ENCODE measurements at places on chromosomes 5 and 9.

DNA sequence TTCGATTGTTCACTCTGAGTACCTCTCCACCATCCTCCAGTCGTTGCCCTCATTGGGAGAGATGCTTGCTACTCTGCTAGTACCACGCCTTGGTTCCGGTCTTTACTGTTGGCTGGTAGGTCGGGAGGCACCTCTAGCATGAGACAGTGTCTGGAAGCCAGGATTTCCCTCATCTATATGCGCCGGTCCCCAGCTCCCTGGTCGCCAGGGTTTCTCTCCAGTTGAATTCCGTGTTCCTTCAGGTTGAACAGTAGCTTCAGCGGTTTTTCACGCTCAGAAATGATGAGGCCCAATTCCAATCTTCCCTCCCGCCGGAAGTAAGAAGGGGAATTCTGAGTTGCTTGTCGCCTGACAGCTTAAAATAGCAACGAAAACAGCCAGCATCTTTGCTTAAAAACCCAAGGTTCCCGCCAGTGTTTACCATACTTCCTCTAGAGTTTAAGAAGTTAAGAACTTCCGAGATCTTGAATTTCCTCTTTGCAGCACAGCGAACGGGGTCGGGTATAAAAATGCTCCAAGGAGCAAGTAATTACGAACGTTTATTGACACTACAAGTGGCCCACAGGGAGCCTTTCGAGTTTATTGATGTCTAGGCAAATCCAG is 1.3 kb upstream of the ST8SIA4 start:
- peak; percentile 12 for DNase-seq

DNA sequence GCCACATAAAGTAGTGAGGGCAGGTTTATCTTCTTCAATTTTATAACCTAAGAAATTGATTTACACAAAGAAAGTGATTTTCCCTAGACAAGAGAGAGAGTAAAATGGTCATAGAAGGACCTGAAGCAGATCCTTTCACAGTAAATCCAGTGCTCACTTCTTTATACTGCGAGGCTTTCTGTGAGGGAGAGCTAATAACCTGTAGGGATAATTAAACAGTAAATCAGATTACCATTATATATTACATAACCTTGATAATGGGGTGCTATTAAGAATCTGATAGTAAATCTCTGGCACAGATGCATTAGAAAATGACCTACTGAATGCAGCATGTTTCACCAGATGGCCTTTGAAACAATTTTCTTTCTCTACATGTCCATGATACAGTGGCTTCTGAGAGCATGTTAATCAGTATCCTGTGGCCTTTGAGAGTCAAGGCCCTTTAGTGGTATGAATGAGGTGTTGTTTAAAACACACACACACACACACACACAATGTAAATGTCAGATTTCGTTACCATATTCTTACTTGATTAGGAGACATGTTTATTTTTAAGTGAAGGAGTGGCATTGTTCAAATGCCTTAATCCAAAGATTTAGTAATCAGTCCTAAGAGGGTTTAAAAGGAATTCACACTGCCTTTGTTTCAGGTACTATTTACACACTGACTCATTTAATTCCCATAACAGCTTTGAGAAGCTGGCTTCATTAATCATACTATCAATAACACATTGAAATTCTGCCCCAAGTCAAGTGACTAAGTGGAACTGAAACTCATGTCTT is 124.7 kb downstream of the ALDH1A1 start:
- DNase-seq = no peak

- DNase-seq = no peak
These were observed 4.3 kb upstream of the ASB6 start for GRCh38 chr9:129646252-129646651.

DNA sequence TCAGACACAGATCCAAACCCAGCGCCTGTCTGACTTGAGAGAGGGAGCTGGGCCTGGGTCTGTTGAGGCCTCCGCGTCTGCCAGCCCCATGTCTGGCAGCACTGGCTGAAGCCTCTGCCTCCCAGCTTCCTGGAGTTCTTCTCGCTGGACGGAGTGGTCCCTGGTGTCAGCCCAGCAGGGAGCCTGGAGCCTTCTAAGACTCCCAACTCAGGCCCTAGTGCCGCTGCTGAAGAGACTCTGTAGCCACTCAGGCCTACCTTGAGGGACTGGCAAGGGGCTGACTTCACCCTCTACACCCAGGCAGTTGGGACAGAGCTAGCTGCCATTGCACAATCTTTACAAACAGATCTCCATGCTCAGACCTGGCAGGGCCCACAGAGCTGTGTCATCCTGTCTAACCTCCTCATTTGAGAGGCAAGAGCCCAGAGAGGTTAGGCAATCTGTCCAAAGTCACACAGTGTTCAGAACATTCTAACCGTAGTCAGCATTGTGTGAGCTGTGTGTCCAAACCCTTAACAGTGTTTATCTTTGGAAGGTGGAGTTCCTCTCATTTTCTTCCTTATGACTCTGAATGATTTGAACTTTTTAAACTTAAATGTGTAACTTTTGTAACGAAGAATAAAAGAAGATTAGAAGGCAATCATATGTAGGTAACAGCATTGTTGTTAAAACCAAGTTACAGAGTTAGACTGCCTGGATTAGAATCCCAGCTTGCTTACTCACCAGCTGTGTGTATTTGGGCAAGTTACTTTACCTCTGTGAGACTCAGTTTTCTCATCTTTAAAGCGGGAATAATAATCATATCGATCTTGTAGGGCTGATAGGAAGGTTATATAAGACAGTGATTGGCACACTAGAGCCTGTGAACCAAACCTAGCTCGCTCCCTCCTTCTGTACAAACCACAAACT is 4.6 kb upstream of the DUSP1 start:
- DNase-seq = no peak

DNA sequence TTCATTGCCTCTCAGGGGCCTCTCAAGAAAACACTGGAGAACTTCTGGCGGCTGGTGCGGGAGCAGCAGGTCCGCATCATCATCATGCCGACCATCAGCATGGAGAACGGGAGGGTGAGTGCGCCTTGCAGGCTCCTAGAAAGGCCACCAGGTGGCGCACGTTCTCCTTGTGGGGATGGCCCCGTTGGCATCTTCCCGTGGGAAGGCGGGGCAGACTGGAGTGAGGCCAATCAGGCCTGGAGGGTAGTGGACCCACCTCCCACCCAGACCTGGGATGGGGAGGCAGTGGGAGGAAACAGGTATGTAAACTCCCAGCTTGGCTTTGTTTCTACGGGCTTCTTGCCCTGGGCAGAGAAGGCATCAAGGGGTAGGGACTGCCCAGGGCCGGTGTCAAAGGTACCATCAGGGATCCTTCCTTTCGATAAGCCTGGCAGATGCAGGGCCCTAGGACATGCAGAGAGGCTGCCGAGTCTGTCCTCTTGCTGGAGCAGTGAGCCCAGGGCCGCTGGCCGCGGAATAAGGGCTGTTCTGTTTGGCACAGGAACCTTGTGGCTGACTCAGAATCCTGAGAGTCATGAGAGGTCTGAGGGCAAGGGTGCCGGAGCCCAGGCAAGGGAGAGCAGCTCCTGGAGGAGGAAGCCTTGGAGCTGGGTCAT is 18.9 kb upstream of the SPTLC1 start:
- no peak for DNase-seq

- no peak for DNase-seq
These were observed 42.2 kb downstream of the OSMR start for GRCh38 chr5:38888041-38888440.

DNA sequence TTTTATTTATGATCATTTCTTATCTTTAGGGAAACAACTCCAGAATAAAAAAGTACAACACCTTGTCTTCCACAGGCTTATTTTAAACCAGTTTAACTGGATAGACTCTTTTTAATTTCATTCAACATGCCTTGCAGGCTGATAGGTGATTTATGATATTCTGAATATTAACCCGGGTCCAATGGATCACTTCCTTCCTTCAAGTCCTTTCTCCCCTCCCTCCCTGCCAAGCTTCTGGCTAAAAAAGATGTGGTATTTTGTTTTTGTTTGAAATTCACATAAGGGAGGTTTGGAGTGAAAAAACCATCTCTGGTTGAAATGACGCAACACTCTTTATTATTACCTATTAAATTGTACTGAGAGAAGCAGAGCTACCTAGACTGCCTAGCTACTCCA is 265.3 kb downstream of the MLLT3 start:
- DNase-seq = no peak

GRCh38 chr9:31390403-31391025 is 993.9 kb upstream of the ACO1 start:
- no peak for DNase-seq

- no peak for DNase-seq
These were observed 161.7 kb downstream of the RANBP17 start for GRCh38 chr5:171023508-171023907.

GRCh38 chr5:130912088-130912487 is 253.0 kb downstream of the HINT1 start:
- DNase-seq = no peak

GRCh38 chr5:34511063-34511462 is 145.1 kb upstream of the RAI14 start:
- no peak for DNase-seq

DNA sequence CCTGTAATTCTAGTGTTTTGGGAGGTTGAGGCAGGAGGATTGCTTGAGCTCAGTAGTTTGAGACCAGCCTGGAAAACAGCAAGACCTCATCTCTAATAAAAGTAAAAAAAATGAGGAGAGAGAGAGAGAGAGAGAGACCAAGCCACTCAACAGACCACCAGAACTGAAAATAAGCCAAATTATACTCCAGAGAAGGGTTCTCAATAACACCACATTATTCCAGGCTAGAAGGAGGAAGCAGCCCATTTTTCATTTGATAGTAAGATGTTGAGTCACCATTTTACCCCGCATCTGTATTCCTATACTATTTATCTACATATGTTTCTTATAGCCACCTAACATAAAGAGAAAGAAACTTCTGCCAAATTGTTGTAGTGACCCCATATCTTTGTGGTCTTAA is 134.8 kb downstream of the PCSK5 start:
- no peak for DNase-seq

DNA sequence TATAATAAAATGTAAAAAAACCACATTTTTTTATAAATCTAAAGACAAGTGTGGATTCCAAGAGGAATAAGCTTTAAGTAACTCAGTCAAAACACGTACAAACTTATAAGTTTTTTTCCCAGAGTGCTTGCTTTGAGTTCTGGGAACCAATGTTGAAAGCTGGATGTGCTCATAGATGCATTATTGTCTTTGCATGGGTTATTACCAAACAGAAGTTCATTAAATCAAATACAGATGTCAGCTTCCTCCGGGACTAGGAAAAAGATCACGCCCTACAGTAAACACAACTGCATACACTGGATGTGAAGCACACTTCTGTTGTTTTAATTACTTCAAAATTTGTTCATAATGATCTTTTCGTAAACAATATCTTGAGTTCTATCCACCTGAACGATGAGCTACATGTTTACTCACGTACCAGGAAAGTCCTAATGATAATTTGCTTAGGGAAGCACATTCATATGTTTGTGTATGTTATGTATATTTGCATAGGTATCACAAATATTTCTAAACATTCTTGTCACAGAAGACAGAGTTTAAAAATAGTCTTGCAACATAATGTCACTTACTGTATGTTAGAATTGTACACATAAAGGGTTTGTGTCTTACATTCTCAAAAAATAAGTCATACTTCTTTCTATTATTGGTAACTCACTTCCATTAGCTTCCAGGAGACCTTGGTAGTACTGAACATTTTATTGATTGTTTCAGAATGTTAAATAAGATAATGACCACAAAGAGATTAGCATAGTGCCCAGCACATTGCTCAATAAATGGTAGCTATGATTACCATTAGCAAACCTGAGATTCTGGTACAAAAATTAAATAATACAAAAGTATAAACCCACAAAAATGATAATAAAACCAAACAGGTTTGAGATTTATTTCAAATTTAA is 427.4 kb downstream of the CETN3 start:
- no peak for DNase-seq

DNA sequence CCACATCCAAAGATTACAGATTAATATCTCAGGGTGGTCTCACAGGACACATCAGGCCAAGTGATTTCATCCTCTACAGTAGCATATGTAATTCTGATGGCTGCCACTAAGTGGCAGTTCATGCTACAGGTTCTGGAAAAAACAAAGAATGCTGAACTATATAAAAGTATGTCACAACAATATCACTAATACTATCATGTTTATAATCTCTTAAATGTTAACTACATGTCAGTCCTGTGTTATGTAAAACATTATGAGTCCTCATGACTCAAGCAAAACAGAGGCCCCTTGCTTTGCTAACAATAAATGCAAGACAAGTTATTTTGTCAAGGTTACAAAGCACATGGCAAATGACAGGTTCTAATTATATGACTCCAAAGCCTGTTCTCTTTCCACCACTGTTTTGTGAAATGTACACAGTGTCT is 233.2 kb downstream of the FBXL17 start:
- no peak for DNase-seq

- no peak for DNase-seq
These were observed 1.3 kb upstream of the LURAP1L start for GRCh38 chr9:12773562-12773961.

GRCh38 chr9:133590231-133590855 is 18.8 kb downstream of the FAM163B start:
- no peak for DNase-seq

- DNase-seq = no peak
These were observed 385.3 kb upstream of the RIOK2 start for GRCh38 chr5:97568382-97568781.

All from right renal pelvis (tissue), 4 donors.